ENCODE measurements at places on chromosomes 11 and 22. TPM values are rescaled to one million over a fixed set of nuclear protein-coding genes. Genes with fewer than 3 reads are reported as not detected.
A peak's percentile ranks its signal among the peaks of the same experiment; 100 is the strongest.

The NFRKB gene
- 40.4 TPM for total RNA-seq

The OR4A16 gene
- total RNA-seq: not detected

The EFCAB6 gene
- 1.2 TPM for total RNA-seq

The HTATIP2 gene
- 41.0 TPM for total RNA-seq

The SLC35F2 gene
- 4.5 TPM for total RNA-seq

The CHRM4 gene
- 3.1 TPM for total RNA-seq

The CRYBB2 gene
- total RNA-seq: not detected

The NUP50 gene
- total RNA-seq: 113 TPM

The OR5B21 gene
- not detected for total RNA-seq

DNA sequence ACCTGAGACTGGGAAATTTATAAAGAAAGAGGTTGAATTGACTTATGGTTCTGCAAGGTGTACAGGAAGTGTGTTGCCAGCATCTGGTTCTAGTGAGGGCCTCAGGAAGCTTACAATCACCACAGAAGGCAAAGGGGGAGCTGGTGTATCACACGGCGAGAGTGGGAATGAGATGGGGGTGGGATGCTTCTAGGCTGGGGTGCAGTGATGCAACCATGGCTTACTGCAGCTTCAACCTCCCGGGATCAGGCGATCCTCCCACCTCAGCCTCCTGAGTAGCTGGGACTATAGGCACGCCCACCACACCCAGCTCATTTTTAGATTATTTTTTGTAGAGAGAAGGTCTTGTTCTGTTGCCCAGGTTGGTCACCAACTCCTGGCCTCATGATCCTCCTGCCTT, 61.0 kb downstream of the C22orf31 start:
- no peaks in the 10 kb centered on the region for H3K27me3 ChIP-seq
- DNase-seq: no peak
- H3K4me1 ChIP-seq: no peaks in the 10 kb centered on the region
- no peak overlapping the region for H3K27ac ChIP-seq
- no peak overlapping the region for H3K4me3 ChIP-seq

DNA sequence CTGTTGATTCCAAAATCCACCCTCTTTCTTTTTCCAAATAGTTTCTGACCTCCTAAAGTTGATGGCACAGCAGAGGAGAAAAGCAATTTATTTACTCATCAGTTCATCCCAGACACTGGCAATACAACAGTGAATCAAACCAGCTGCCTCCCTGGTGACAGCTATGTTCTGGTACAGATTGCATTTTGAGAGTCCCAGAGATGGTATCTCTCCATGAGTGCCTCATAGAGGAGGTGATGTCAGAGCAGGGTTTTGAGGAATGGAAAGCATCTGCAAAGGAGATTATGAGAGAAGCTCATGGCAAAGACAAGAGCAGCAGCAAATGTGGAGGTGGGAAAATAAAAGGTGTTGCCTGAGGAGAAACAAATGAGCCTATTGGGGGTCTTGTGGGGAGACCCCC, 377.2 kb downstream of the MN1 start:
- H3K27ac ChIP-seq: no peak overlapping the region
- DNase-seq: no peak
- H3K4me3 ChIP-seq: no peak overlapping the region
- no peaks in the 10 kb centered on the region for H3K4me1 ChIP-seq
- H3K27me3 ChIP-seq: no peaks in the 10 kb centered on the region
- no peaks in the 10 kb centered on the region for H3K36me3 ChIP-seq

DNA sequence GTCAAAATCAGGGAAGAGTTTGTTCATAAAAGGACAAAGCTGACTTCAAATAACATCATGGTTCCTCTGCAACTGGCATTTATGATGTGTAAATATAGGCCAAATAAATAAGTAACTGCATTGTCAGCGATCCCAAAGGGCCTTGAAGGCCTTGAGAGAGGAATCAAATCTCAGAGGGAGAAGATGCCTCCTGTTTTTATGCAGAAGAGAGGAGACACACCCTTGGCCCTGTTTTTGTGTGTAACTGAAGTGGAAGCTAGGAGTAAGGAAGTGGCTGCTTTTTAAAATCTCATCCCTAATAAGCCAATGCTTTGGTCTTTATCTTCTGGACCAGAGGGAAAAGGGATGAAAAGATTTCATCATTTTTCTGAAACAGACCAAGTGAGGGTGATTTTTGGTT, 15.7 kb upstream of the SCN3B start:
- H3K36me3 ChIP-seq: no peaks in the 10 kb centered on the region
- H3K4me3 ChIP-seq: no peak overlapping the region
- no peak for DNase-seq
- H3K4me1 ChIP-seq: no peaks in the 10 kb centered on the region
- no peak overlapping the region for H3K27ac ChIP-seq

- no peaks in the 10 kb centered on the region for H3K36me3 ChIP-seq
- no peak for DNase-seq
- no peaks in the 10 kb centered on the region for H3K27me3 ChIP-seq
- H3K4me1 ChIP-seq: no peaks in the 10 kb centered on the region
Measured at GRCh38 chr11:1126491-1126926, 31.2 kb upstream of the MUC5AC start.

GRCh38 chr11:74025467-74026166, 16.7 kb upstream of the UCP3 start:
- no peaks in the 10 kb centered on the region for H3K4me1 ChIP-seq
- no peak overlapping the region for H3K4me3 ChIP-seq
- H3K27ac ChIP-seq: no peak overlapping the region
- no peak for DNase-seq

DNA sequence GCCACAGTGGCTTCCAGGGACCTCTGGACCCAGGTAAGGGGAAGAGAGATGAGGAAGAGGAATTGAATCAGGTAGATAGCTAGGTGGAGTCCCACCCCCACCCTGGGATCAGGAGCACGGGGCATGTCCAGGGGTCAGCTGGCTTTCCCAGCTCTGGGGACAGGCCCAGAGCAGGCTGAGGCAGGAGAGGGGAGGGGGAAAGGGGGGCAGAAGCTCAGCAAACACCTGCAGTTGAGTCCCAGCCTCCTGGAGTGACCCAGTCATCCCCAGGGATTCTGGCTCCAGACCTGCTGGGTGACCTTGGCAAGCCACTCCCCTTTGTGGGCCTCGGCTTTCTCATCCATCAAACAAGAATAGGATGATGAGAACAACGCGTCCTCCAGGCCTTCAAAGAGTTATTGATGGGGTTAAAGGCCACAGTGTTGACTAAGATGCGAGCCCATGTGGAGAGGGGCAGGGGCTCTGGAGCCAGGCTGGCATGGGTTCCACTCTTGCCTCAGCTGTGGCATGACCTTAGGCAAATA, 16.0 kb downstream of the STARD10 start:
- DNase-seq: no peak
- no peaks in the 10 kb centered on the region for H3K27me3 ChIP-seq
- H3K4me3 ChIP-seq: no peak overlapping the region
- H3K36me3 ChIP-seq: no peaks in the 10 kb centered on the region

DNA sequence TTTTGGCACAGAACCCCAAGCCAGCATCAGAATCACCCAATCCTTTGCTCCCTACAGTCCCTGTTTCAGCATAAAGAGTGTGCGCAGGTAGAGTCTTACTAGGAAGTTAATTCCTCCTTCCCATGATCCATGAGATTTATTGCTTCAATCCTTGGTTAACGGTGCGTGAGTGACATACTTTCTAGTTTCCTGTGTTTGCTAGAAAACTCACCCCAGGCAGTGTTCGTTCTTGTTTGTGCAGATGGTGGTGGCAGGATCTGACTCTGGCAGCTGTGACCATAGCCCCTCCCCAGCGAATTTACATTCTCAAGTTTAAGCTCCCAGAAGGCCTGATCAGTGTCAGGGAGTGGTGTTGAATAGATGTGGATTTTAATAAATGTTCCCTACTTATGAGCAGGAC, 106.7 kb upstream of the CCT8L2 start:
- no peaks in the 10 kb centered on the region for H3K36me3 ChIP-seq
- H3K4me3 ChIP-seq: no peak overlapping the region
- H3K27me3 ChIP-seq: no peaks in the 10 kb centered on the region
- no peaks in the 10 kb centered on the region for H3K4me1 ChIP-seq

DNA sequence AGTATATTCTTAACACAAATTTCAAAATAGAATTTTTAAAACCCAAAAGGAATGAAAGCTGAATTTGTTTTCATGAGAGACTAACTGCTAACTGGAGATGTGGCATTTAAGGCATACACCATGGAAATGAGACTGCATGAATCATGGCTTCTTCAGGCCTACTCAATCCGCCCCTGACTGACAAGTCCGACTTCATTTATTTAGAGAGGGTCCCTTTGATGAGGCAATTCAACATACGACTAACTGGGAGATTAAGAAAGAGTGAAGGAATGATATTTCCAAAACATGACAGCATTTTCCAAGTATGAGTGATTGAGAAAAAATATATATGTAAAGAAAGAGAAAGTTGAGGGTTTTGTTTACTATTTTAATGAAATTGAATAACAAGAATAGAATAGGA, 720.1 kb downstream of the DLG2 start:
- no peaks in the 10 kb centered on the region for H3K4me1 ChIP-seq
- H3K27ac ChIP-seq: no peak overlapping the region
- no peak overlapping the region for H3K4me3 ChIP-seq
- DNase-seq: no peak

- H3K27ac ChIP-seq: no peak overlapping the region
- no peaks in the 10 kb centered on the region for H3K27me3 ChIP-seq
- DNase-seq: no peak
- no peaks in the 10 kb centered on the region for H3K36me3 ChIP-seq
- no peak overlapping the region for H3K4me3 ChIP-seq
- H3K4me1 ChIP-seq: no peaks in the 10 kb centered on the region
Measured at GRCh38 chr11:43756575-43756974, 76.0 kb downstream of the HSD17B12 start.

DNA sequence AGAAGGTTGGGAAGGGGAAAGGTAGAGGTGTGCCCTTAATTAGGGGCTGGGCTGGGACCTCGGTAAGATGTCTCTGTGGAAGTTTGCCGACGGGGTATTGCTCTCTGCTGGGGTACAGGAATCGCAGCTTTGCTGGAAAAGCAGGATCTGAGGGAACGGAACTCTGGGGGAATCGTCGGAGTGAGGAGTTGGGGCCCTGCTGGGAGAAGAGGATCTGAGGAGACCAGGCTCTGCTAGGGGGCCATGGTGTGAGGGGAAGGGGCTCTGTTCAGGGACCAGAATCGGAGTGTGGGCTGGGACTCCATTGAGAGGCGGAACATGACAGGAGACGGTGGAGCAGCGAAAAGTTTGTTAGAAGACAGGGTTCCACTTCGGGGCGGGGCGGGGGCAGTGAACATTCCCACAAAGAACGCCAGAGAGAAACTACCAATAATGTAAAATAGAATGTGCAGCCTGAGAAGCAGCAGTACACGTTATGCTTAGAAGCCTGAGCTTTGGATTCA, 456 bp downstream of the AAMDC start:
- H3K27ac ChIP-seq: peak overlapping the region; percentile 64
- H3K27me3 ChIP-seq: no peaks in the 10 kb centered on the region

DNA sequence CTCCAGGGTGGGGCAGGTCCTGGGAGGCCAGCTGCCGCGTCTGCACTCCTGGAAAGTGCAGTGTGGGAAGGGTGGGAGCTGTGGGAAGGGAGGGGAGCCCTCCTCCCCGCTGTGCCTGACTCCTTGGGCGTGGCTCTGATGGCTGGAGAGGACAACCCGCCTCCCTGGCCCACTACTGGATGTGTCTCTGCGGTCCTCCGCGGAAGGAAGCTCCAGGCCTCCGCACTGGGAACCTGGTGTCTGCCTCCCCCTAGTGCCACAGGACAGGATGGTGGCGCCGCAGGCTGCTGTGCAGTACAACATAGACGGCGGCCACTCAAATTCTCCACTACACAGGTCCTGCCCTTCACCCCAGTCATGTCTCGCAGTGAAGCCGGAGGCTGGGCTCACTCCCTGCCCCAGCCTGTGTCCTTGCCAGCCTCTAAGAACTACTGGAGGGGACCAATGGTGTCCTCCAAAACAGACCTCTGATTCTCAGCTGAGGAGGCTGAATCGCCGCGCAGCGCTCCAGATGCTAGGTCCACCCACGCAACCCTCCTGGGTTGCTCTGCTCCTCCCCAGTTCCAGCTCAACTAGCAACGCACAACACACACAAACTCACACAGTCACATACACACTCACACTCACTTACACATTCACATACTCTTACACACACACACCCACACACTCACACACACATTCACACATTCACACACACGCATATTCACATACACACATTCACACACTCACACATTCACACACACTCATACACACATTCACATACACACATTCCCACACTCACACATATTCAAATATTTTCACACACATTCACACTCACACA, 12.4 kb upstream of the DSCAML1 start:
- no peaks in the 10 kb centered on the region for H3K27me3 ChIP-seq
- H3K36me3 ChIP-seq: no peaks in the 10 kb centered on the region
- no peak overlapping the region for H3K4me3 ChIP-seq
- no peak overlapping the region for H3K27ac ChIP-seq
- H3K4me1 ChIP-seq: peaks cover 7% of the 10 kb centered on the region

GRCh38 chr11:20161230-20161918, 1.1 kb upstream of the DBX1 start:
- H3K4me3 ChIP-seq: no peak overlapping the region
- peaks cover 39% of the 10 kb centered on the region for H3K27me3 ChIP-seq
- H3K27ac ChIP-seq: no peak overlapping the region
- peaks cover 9% of the 10 kb centered on the region for H3K4me1 ChIP-seq
- DNase-seq: no peak

DNA sequence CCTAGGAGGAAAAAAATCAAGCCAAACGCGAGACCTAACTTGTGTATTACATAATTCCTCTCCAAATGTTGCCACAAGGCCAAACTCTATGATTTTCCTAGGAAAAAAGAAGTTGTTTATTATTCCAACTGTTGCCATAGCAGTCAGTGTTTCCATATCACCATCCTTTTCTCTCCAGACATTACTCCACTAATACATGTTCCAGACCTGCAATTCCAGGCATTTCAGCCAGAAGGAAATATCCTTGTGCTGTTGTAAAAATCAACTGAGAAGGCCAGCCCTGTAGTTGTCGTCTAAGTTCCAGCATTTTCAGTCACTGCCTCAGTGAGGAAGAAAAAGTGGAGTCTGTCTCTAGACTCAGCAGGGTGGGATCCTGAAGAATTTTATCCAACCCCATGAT, 33.1 kb upstream of the PAMR1 start:
- no peaks in the 10 kb centered on the region for H3K4me1 ChIP-seq
- no peaks in the 10 kb centered on the region for H3K27me3 ChIP-seq
- H3K36me3 ChIP-seq: no peaks in the 10 kb centered on the region
- no peak overlapping the region for H3K27ac ChIP-seq
- no peak for DNase-seq

GRCh38 chr11:120004723-120005122, 133.2 kb downstream of the TRIM29 start:
- H3K36me3 ChIP-seq: no peaks in the 10 kb centered on the region
- no peak overlapping the region for H3K27ac ChIP-seq
- DNase-seq: no peak
- no peaks in the 10 kb centered on the region for H3K4me1 ChIP-seq
- H3K4me3 ChIP-seq: no peak overlapping the region
- no peaks in the 10 kb centered on the region for H3K27me3 ChIP-seq

DNA sequence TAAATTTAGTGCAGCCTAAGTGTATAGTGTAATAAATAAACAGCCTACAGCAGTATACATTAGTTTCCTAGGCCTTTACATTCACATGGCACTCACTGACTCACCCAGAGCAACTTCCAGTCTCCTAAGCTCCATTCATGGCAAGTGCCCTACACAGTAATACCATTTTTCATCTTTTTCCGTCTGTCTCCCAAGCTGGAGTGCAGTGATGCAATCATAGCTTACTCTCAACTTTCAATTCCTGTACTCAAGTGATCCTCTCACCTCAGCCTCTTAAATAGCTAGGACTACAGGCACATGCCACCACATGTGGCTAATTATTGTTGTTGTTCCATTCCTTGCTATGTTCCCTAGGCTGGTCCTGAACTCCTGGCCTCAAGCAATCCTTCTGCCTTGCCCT, 54.4 kb downstream of the FCHSD2 start:
- no peak overlapping the region for H3K27ac ChIP-seq
- no peak overlapping the region for H3K4me3 ChIP-seq
- H3K27me3 ChIP-seq: no peaks in the 10 kb centered on the region
- no peak for DNase-seq

Measured in naive thymus-derived CD4-positive, alpha-beta T cell (primary cell).